Central memory CD4-positive, alpha-beta T cell (primary cell): ENCODE measurements at places on chromosomes 7 and 10.

DNA sequence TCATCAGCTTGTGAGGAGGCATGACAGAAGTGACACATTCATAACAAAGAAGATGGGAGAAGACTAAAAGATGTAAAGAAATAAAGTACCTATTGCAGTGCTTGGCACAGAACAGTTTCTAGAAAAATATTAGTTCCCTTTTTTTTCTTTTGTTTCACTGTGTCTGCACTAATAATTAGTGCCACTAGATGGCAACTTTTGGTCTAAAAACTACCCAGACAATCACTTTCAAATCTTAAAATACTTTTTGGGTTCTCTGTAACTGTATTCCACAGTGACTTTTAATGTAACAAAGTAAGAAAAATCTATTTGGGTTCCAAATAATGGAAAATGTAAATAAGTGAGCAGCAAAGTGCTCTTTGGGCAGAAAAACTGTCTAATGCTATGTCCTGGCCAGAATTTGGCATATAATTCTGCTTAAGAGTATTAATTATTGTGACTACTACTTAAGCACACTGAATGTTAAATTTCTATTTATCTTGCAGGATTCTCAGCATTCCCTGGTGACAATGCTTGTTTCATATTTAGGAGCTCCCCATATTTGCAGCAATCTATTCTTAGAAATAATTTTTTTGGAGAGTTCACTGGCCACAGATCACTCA lies 134.8 kb upstream of the KIF5B start:
- DNase-seq = peak; percentile 21

DNA sequence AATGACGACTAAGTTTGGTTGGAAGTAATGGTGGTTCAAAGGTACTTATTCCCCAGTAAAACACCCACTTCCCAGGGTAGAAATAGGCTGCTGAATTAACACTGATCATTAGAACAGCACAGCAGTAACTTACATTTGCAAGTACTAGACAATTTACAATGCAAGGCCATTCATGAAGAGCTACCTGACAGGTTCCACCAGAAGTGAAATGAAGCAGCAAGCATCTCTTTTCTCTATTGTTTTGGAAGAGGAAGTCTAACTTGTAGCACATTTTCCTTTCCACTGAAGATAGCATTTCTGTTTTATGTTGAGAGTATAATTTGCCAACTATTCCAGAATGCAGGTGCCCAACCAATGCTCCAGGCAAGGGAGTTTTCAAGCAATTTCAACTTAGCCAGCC lies 145.9 kb downstream of the CREB5 start:
- DNase-seq = no peak

DNA sequence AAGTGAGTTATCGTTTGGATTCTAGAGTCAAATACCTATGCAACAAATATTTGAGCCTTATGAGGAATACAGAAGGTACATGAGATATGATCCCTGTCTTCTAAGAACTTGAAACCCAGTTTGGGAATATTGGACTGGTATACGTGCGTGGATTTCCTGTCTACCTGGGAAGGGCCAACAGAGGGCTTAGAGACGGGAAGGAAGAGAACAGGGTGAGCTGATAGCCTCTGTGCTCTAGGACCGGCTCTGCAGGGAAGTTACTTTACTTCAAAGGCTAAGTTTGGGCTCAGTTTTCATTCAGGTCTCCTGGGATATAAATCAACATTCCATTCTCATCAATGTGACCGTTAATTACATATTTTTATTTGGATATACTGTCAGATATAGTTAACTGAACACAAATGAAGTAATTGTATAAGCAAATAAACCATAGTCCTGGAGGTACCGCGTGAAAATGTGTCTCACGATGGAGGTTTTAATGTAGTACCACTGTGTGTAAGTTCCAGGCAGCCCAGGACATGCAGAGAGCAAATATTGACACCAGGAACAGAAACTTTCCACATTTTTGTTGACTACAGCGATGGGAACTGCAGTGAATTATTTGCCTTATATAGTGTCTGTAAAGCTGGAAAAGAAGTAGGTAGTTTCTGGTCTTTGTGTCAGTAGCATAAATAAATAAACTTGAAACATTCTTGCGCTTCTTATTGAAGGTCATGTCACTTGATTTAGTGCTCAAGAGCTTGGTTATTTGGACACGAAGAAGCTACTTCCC lies 8.6 kb downstream of the CHST12 start:
- no peak for DNase-seq

GRCh38 chr7:70500261-70500660 lies 631.7 kb upstream of the GALNT17 start:
- DNase-seq = no peak

DNA sequence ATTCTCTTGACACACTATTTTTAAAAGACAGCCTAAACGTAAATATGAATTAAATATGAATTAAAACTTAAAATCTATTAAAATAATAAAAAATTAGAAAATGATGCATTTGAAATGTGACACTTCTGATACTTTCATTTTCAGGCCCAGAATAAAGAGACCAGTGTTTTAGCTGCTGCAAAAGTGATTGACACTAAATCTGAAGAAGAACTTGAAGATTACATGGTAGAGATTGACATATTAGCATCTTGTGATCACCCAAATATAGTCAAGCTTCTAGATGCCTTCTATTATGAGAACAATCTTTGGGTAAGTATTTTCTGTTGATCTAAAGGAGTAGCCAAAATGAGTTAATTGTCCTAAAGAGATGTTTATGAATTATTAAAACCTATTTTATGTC lies 23.6 kb downstream of the SLK start:
- DNase-seq = no peak

- DNase-seq = no peak
These were observed 671 bp upstream of the CHST3 start for GRCh38 chr10:71963351-71964097.

GRCh38 chr10:123229927-123230630 lies 75.9 kb downstream of the BUB3 start:
- no peak for DNase-seq

DNA sequence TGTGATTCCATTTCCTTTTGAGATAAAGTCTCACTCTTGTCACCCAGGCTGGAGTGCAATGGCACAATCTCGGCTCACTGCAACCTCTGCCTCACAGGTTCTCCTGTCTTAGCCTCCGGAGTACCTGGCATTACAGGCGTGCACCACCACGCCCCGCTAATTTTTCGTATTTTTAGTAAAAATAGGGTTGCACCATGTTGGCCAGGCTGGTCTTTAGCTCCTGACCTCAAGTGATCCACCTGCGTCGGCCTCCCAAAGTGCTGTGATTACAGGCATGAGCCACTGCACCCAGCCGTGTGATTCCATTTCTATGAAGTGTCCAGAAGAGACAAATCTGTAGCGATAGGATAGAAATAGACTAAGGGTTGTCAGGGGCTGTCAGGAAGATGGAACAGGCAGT lies 60.4 kb downstream of the CLIP2 start:
- no peak for DNase-seq

DNA sequence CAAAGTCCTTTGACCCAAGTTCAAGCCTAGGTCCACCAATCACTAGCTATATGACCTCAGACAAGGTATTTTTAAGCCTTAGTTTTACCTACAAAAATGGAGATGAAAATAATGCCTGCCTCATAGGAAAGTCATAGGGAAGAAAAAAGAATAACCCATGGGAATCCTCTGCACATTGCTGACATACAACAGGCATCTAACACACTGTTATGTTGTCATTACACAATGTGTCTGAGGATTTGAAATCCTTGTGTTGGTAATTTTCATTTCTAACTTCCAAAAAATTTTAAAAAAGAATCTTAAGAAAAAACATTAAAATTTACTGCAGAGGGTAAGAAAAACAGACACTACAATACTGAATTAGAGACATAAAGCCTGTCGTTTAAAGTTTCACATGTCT lies 5.7 kb downstream of the ANK3 start:
- DNase-seq = no peak

GRCh38 chr10:53841483-53842145 lies 959.4 kb downstream of the PCDH15 start:
- DNase-seq = no peak

- DNase-seq = no peak
These were observed 200.1 kb downstream of the SDHAF3 start for GRCh38 chr7:97317575-97317974.

- no peak for DNase-seq
These were observed 715.3 kb downstream of the DNAJB9 start for GRCh38 chr7:109284943-109285342.

DNA sequence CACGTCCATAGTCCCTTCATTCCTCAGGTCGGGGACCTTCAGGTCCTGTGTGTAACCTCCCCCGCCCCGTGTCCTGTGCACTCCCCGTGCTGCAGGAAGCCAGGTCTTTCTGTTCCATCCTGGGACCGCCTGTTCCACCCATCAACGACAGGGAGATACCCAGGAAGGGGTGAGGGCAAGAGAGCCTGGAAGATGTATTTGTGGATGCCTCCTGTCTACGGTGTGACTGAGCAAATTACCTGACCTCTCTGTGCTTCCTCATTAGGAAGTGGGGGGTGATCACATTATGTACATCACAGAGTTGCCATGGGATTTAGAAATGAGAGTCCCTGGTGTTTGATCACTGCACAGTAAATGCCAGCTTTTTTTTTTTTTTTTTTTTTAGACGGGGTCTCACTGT lies 46.3 kb downstream of the GRID2IP start:
- no peak for DNase-seq

GRCh38 chr10:92732958-92733357 lies 43.2 kb downstream of the HHEX start:
- no peak for DNase-seq

- DNase-seq = no peak
These were observed 422.7 kb downstream of the SORCS3 start for GRCh38 chr10:105063796-105064195.

- DNase-seq = no peak
These were observed 42.6 kb upstream of the AMPH start for GRCh38 chr7:38673795-38674194.

GRCh38 chr7:78071491-78072200 lies 273.1 kb downstream of the PHTF2 start:
- DNase-seq = no peak

DNA sequence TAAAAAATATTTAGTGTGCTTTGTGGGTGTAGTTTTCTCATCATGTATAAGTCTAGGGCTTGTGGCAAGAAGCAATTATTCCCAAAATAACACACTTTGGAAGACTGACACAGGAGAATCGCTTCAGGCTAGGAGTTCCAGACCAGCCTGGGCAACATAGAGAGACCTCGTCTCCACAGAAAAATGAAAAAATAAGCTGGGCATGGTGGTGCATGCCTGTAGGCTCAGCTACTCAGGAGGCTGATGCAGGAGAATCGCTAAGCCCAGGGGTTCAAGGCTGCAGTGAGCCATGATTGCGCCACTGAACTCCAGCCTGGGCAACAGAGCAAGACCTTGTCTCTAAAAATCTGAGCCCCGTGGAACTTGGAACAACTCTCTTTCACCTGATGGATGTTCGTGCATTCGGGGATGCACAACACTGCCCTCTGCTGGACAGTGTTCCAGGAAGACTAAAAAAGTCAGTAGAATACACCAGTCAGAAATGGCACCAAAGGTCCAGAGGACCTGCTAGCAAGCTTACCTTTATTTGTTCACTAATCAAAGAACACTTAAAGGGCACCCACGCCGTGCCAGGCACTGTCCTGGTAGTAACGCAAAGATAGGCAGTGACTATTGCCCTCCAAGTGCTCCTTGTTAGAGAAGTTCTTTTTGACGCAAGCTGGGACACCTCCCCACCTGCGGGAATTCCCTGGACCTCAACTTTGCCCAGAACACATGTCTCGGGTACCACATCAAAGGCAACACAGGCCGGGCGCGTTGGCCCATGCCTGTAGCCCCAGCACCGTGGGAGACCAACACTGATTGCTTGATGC lies 81.9 kb upstream of the CALN1 start:
- DNase-seq = peak; percentile 4
